NAMALWA (cell line): ENCODE measurements at places on chromosomes 1 and 21.
A peak's percentile ranks its signal among the peaks of the same experiment; 100 is the strongest.

DNA sequence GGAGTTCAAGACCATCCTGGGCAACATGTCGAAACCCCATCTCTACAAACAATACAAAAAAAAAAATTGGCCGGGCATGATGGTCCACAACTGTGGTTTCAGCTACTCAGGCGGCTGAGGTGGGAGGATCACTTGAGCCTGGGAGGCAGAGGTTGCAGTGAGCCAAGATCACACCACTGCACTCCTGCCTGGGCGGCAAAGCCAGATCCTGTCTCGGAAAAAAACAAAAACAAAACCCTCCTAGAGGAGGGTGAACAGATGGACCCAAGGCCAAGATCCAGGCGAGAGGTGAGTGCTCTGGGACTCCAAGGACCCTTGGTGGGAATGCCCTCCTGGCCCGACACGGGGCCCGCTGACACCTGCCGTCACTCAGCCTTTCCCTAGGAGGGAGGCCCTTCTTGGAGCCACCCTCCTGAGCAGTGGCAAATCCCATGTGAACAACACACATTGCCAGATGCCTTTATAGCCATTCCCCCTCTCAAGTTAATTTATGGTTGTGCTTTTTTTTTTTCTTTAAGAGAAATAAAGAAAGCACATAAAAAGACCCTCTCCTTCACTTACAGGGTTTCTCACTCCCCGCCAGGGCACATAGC lies 380 bp downstream of the TFF2 start:
- no peak for DNase-seq

GRCh38 chr1:155241069-155241679 lies 14.1 kb downstream of the ENTREP3 start:
- DNase-seq = peak; percentile 92

DNA sequence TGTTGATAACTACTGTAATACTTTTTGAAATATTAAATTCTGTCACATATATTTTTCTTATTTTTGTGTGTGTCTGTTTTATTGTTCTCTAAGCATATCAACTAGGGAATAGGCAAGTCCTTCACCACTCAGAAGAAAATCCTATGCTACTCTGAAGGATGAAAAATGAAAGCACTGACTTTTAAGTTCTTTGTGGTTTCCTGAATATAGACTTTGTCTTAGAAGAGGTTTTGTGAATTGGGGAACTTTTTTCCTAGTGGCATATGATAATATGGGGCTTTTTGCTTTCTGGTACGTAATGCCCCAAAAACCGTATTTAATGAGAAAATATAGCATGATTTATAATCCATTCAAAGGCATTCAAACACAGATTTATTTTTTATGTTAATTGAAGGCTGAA lies 136.0 kb downstream of the SNX7 start:
- DNase-seq = no peak

DNA sequence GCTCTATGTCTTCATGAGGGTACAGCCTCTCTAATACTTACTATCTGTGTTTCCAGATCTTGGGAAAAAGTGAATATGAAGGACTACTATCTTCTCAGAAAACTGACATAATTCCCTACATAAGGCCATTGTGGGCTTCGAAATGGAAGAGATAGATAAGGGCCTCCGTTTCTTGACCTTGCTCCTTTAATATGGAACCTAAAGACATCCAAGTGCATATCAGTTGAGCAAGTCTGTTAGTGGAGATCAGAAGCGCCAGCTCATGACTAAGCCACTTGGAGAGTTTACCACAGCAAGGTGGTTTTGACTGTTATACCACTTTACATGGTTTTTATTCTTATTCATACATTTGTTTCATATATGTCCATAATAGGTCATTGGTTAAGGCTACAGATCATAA lies 35.3 kb upstream of the FCER1A start:
- no peak for DNase-seq

- DNase-seq = no peak
Measured at GRCh38 chr1:52022133-52022532, 11.5 kb downstream of the KTI12 start.
